Urinary bladder (tissue), 4 donors: ENCODE measurements at places on chromosomes 5 and 9.

DNA sequence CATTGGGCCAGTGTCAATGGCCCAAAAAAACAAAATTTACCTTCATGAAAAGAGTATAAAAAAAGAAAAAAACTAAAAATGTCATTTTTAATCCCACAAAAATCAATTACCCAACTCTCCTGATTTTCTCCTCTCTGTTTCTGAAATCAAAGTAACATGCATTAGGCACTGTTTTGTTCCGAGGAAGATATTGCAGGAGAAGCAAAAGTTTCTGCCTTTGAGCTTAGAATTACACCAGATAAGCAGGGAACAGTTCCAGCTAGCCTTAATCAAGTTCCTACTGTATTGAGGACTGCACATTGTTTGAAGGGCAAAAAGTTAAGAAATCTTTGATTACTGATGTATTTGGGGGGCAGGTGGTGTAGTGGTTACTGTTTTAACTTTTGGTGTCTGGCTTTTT lies 1.1 kb upstream of the PRKAA1 start:
- no peak for DNase-seq

DNA sequence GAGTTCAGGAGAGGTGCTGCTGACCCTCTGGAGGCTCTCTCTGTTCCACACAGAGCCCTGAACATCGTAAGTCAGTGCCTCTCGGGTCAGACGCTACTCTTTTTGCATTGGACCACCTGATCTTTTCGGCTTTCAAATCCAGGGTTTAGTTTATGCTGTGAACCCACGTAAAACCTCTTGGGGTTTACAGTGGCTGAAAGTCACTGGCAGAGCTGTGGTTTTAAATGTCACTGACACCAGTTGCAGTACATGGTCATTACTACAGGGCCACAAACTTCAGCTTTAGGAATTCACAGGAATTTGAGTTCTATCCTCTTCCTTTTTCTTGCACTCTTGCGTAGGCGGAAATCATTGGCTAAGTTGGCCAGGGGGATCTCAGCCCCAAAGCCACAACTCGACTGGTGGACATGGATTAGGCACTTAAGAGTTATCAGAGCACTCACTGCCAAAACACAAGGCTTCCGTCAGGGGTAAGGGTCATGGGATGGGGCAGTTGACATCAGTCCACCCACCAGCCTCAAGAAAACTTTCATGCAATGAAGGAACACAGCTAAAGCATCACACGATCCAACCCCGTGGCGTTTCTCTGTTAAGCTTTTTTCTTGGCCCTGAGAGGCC lies 76.9 kb downstream of the SFXN1 start:
- no peak for DNase-seq

- DNase-seq: no peak
These were observed 118.8 kb downstream of the GAPVD1 start for GRCh38 chr9:125380406-125380805.

- DNase-seq: no peak
These were observed 428.2 kb downstream of the ENC1 start for GRCh38 chr5:74212336-74212735.

- DNase-seq: no peak
These were observed 505.7 kb downstream of the ZNF608 start for GRCh38 chr5:124240732-124241131.

GRCh38 chr5:140546851-140547507 lies 483 bp upstream of the EIF4EBP3 start:
- no peak for DNase-seq

- no peak for DNase-seq
These were observed 121.1 kb downstream of the NUDT12 start for GRCh38 chr5:103441523-103441922.

- no peak for DNase-seq
These were observed 35.6 kb downstream of the MTX3 start for GRCh38 chr5:79955356-79955895.
